ENCODE measurements at places on chromosomes 11 and 22.

DNA sequence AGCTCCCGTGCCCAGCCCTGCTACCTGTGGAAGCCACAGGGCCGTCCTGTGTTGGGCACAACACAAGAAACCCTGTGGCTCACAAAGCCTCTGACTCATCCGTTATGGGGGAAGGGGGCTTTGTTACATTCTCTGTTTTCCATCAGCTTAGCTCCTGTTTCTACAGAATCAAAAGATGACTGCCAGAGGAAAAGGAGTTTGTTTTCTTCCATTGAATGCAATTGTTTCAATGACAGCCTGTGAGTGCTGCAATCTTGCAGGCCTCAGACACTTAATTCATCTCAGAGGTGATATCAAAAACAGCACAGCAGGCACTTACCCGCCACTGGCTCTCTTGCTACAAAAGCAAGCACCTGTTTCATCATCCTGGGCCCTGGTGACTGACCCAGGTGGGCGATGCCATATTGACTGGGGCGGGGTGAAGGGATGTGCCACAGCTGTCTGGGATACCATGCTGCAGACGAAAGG lies 194.3 kb downstream of the OPCML start:
- DNase-seq = no peak

GRCh38 chr22:46998331-46998730 lies 235.9 kb downstream of the TBC1D22A start:
- DNase-seq = no peak

DNA sequence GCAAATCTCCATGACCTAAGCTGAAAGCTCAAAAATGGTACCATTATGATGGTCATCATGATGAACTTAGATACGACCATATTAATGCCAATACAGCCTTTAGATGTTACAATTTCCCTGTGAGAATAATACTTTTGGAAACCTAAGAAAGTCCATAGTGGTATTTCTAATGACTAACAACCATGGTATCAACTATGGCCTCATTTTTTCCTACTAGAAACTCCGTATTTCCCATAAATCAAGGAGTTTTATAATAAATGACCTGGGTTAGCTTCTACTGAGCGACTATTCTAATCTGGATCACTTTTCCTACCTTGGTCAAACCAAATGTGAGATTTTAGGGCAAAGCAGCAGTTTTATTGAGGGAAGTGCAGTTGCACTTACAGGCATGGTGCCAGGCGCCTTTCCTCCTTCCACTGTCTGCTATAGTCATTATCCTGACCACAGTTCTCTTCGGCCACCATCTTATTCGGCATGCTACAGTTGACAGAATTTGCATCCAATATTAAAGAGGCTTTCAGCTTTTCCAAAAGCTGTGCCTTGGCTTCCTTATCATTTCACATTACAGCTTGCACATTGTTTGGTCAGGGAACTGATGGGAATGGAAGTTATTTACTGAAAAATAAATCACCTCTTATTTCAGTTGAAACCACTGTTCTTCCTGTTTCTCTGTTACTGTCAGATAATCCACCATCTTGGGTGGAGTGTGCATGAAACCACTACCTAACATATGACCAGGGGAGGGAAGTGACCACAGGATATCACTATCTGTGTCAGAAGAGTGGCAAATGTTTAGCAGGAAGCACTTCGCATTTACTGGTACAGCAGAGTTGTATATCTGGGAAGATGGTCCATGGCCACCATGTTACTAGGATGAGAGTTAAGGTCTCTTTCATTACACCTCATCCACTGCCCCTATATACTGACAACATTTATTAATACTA lies 74.5 kb upstream of the PICALM start:
- no peak for DNase-seq

GRCh38 chr11:125369808-125370207 lies 126.3 kb downstream of the FEZ1 start:
- no peak for DNase-seq

DNA sequence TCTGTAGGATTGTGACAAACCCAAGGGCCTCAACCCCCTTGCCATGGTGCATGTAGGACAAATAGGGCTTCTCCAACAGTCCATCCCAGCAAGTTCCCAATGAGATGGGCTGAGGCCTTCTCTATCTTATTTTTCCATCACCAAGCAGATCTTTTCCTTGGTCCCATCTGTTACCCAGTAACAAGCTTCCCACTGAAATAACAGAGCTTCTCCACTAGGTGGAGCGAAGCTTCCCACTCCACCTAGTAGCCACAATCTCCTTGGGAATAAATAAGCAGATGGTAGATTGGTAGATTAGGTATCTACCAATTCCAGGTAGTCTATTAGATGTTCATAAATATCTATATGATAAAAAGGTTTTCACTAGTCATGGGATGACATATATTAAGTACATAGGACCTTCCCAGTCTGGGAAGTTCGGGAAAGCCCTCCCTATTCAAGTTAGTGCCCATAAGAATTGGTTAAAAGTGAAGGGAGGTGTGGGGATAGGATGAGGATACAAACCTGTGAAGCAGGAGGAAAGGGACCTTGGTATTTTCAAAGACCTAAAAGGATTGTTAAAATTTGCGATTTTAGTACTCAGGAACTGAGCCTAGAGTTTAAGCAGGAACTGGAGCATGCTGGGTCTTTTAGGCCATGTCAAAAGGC lies 5.9 kb upstream of the OR52L1 start:
- no peak for DNase-seq

- no peak for DNase-seq
Measured at GRCh38 chr11:96393753-96394348, 4.0 kb downstream of the JRKL start.

- DNase-seq = no peak
Measured at GRCh38 chr22:38802671-38803121, 8.8 kb upstream of the DNAL4 start.

DNA sequence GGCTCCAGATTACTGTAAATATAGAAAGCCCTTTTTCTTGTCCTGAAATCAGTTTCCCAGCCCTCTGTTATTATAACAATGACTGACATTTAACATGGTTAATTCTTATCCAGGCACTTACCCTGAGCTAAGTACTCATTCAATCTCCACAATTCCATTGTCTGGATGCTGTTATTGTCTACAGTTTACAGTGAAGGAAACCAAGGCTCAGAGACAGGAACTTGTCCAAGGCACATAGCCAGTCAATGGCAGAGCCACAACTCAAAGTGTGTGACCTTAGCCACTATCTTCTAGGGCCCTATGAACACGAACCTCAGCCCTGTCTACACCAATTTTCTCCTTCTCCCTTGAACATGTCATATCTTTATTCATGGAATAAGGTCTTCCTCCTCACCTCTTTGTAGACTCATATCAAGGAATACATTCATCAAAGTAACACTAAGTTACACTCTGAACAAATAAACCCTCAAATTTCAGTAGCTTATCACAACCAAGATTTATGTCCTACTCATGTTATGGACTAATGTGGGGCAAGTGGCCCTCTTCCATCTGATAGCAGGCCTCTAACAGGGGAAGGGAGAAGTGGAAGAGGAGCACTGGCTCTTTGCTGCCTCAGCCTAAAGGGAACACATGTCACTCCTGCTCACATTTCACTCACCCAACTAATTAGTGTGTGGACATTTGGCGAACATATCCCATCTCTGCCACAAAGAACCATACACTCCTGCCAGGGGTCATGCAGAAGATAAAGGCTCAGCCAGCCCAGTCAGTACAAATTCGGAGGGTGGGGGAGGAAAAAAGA lies 39.3 kb upstream of the APLNR start:
- no peak for DNase-seq

- DNase-seq = peak; percentile 63
Measured at GRCh38 chr11:62593434-62594044, 2.2 kb upstream of the TUT1 start.

DNA sequence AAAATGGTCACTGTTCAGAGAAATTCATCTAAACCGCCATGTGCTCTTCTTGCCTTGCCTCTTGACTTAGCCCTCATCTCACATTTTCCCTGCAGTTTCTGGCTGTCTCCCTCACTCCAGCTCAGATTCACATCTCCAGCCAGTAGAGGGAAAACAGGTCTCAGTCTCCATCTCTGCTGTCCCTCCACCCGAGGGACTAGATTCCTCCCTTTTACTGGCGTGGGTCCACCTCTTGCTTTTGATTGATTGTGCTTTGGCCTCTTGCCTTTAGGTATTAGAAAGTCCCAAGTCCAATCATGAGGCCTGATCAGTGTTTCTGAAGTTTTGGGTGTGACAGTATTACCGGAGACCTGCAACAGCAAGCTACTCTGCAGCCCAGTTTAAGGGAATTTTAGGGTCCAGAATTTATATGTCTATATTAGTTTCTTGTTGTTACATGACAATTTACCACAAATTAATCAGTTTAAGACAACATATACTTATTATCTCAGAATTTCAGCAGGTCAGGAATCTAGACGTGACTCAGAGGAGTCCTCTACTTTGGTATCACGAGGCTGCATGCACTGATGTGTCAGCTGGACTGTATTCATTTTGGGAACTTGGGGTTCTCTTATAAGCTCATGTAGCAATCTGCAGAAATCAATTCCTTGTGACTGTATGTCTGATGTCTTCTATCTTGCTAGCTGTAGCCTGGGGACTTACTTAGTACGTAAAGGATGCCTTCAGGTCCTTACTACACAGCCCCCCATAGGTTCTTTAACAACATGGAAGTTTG lies 805.2 kb upstream of the CCDC90B start:
- no peak for DNase-seq

- no peak for DNase-seq
Measured at GRCh38 chr11:129704831-129705230, 110.8 kb upstream of the TMEM45B start.

GRCh38 chr11:112829971-112830654 lies 131.1 kb upstream of the NCAM1 start:
- DNase-seq = no peak

DNA sequence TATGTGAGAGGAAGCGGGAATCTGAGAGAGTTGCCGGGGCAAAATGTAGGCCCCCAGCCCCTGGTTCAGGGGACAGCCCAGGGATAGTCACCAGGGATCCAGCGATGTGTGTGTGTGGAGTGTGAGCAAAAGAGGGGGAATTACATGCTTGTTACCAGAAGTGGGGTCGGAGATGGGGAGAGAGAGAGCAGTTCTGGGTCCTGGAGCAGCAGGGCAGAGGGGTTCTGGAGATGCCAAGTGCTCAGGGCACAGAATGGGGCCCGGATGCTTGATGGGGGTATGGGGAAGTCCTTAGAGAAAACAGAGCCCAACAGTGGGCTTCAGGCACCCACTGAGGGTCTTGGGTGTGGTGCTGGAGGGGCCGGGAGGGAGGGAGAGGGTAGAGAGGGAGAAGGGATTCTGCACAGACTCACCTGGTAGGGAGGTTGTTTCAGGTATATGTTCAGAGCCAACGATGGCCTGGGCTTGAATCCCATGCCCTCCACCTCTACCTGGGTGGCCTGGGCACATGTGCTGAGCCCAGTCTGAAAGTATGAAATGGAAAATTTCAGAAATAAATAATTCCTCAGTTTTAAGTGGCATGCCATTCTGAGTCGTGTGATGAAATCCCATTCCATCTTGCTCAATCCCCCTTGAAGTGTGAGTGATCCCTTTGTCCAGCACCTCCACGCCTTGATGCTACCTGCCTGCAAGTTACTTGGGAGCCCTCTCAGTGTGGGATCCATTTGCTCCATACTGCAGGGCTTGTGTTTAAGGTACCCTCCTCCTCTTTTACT lies 12.4 kb downstream of the SMIM38 start:
- DNase-seq = no peak

- DNase-seq = no peak
Measured at GRCh38 chr22:39593066-39593930, 22.7 kb downstream of the CACNA1I start.

GRCh38 chr22:19713650-19714311 lies 522 bp upstream of the SEPTIN5 start:
- no peak for DNase-seq

GRCh38 chr11:37704791-37705190 lies 1106.8 kb upstream of the RAG2 start:
- no peak for DNase-seq

GRCh38 chr11:83723999-83724398 lies 437.8 kb upstream of the CCDC90B start:
- DNase-seq = peak; percentile 68

- no peak for DNase-seq
Measured at GRCh38 chr22:40479887-40480538, 109.6 kb downstream of the SGSM3 start.

- DNase-seq = no peak
Measured at GRCh38 chr11:122755409-122755808, 82.9 kb upstream of the CRTAM start.

GRCh38 chr11:60343094-60343704 lies 16.1 kb downstream of the MS4A6E start:
- no peak for DNase-seq

DNA sequence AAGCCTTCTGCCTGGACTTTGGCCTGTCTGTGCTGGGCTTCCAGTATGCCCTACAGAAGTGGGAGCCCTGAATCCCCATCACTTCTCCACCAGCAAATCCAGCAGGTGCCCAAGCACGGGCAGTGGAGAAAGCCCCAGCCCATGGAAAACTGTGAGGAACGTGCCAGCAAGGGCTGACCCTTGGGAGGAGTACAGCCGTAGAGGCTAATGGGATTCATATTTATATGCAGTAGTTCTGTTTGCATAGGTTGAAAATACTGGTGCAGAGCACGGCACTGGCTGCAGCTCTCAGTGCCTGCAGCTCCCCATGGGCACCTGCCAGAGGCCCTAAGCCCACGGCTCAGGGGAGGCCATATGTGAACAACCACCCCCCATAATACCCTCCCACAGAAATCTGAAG lies 10.1 kb downstream of the NAGA start:
- no peak for DNase-seq

DNA sequence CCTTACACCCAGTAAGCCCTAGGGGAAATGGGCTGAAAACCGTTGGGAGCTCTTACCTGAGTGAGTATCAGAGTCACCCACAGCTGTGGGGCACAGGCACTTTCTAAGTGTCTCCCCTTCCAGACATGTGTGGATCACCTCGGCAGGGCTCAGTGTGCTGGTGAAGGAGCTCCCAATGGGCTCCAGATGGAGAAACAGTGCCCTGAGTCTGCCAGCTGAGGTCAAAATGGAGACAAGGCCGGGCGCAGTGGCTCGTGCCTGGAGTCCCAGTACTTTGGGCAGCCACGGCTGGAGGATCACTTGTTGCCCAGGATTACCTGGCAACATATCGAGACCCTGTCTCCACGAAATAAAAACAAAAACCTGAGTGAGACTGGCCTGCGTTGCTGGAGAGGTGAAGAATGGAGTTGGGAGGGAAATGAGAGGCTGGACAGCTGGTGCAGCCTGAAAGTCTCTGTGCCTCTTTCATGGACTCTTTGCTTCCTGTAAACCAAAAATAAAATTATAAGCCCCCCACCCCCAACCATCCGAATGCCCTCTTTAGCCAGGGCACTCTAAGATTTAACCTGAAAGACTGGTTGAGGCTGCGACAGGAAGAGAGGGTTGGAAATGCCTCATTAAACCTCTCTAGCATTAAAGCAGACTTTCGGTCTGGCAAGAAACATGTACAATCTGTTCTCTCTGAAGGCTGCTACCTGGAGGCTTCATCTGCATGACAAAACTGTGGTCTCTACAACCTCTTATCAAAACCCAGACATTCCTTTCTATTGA lies 111.8 kb downstream of the SNX19 start:
- DNase-seq = no peak

DNA sequence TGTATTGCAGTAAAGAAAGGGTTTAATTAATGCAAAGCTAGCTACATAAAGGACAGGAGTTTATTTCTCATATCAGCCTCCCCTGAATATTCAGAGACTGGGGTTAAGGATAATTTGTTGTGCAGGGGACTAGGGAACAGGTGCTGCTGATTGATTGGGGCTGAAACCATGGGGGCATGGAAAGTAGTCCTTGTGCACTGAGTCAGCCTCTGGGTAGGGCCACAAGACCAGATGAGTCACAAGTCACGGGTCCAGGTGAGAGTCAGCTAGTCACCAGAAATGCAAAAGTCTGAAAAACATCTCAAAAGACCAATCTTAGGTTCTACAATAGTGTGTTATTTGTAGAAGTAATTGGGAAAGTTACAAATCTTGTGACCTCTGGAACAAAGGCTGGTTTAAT lies 32.9 kb upstream of the SYT13 start:
- DNase-seq = no peak

Measured in NCI-H1436 (cell line).